ENCODE measurements at places on chromosomes 11 and 22.

DNA sequence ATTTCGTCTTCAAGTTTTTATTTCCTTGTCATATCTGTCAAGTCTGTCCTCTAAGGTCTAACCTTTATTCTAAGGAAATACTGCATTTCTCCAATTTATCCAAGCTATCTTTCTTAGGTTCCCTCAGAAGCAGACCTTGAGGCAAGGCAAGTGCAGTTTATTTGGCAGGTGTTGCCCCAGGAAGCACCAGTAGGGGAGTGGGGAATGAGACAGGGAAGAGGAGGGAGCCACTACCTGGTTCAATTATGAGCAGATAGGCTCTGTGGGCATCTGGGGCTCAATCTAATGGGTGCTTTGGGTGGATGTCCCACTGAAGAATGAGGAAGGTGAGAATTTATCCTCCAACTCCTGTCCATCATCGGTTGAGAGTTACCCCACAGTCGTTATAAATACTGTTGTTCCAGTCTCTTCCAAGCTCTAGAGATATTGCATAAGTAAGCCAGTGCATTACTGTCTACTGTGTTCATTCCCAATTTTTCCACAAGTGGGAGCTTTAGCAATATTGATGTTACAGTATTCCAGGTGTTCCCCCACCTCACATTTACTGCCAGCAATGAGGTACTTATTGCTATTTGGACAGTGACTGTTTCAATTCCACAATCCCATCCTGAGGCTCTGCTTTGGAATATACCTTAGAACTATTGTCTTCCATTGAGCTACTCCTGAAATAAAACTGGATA lies 154.9 kb upstream of the CEP126 start:
- DNase-seq = peak; percentile 69

DNA sequence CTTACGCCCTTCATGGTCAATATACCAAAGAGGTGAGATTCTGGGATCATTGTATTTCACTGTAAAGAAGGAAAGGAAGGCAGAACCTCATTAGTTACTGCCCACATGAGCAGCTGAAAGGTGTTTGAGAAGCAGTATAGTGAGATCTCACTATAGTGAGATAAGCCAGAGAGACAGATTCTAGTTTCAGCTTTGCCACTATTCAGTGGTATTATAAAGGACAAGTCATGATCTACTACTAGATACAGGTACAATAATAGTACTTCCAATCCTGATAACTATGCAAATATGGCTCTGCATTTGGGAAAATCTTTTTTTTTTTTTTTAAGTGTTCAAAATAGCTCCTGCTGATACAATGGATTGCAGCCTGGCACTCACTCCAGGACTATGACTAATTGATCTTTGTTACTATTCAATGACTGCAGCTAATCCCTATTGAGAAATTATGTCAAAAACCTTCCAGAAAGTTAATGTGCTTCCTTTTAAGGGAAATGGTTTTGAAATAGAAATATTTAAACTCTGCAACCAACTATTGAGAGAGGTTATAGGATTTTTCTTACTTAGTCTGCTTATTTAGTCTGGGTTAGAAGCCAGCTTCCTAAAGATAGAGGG lies 8.3 kb upstream of the DLAT start:
- no peak for DNase-seq

- no peak for DNase-seq
Observed at GRCh38 chr11:134413043-134413825, 1.2 kb upstream of the B3GAT1 start.

DNA sequence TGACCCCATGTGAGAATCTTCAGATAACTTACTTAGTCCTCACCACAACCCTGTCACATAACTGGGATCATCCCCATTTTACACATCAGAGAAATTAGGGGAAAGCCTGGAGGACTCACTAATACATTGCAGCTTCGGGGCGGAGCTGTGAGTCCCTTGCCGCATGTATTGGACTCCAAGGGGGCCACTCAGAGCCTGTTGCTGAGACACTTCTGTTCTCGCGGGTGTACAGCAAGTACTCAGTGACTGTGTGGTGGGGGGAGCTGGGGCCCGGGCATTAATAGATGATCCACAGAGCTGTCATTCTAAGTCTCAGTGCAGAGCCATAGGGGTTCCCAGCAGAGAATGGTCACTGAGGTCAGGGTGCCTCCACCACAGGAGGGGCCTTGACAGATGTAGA lies 13.5 kb downstream of the OAF start:
- DNase-seq = no peak

- no peak for DNase-seq
Observed at GRCh38 chr11:117625237-117625636, 171.8 kb downstream of the DSCAML1 start.

DNA sequence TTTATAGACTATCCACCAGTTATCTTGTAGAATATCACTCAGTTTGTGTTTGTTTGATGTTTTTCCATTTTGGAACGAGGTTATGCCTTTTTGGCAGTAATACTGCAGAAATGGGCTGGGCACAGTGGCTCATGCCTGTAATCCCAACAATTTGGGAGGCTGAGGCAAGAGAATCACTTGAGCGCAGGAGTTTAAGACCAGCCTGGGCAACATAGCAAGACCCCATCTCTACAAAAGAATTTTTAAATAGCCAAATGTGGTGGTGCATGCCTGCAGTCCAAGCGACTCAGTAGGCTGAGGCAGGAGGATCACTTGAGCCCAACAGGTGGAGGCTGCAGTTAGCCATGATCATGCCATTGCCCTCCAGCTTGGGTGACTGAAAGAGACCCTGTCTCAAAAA lies 22.8 kb upstream of the B4GALNT4 start:
- DNase-seq = no peak

GRCh38 chr22:48868554-48868953 lies 959.1 kb downstream of the BRD1 start:
- DNase-seq = no peak

DNA sequence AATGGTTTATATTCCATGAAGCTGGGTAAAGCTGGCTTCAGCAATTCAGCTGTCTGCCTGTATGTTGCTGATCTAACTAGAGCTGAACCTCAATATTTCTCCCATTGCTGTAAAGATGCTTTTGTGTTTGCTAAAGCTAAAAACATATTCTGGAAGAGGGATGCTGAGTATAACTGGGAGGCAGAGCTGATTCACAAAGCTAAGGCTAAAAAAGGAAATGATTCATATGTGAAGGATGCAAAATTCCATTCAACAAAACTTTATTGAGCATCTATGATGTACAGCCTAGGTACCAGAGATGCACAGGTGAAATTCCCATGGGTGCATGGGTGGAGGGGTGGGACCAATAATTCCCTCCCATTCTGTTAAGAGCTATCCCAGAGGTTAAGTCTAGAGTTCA lies 193.9 kb downstream of the KIF18A start:
- no peak for DNase-seq

DNA sequence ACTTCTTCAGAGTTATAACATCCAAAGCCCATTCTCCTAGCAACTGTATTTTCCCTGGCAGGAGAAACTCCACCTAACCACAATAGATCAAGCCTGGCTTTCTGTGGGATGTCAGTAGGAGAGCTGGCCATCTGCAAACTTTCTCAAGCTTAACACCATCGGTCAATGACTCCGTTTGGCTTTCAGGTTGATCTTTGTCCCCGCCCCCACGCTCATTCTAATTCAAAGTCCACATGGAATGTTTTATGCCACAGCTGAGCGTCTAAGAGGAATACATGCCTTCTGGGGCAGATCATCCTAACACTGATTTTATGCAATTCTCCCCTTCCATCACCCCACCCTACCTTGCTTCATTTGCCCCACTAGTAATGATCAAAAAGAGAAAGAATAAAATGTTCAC lies 4.8 kb downstream of the GVQW3 start:
- DNase-seq = no peak

DNA sequence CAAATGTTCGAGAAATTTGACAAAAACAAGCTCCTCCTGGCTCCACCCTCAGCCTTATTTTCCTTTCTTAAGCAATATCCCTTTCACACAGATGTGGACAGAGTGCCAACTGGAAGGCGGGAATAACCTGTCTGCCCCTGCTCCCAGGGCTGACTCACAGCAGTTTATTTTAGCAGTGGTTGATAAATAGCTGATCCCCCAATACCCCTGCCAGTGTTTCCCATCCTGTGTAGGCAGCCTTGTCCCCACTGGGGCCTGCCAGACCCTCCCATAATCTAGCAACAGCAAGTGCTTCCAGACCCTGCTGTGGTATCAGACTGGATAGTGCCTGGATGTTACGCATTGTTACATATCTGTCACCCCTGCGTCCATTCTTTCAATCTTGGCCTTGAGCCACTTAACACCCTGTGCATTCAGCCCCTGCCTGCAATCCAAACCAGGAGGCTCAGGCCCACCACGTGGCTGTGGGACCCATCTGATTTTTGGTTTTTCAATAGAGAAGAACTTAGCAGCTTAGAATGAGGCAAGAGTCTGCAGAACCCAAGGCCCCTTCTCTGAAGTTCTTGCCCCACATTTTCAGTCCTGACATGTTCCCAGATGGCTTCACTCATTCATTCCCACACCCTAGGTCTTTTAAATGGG lies 53.7 kb downstream of the PARVA start:
- DNase-seq = no peak

DNA sequence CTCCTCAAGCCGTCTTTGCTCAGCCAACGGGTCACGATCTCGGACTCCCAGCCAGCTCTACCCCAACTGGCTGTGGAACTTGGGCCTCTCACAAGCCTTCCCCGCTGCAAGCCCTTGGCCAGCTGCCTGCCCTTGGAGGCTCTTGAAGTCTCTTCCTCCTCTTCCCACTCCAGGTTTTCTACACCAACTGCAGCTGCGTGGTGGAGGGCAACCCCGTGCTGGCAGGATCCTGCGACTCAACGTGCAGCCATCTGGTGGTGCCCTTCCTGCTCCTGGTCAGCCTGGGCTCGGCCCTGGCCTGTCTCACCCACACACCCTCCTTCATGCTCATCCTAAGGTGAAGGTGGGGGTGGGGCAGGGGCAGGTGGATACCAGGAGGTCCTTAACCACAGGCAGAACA lies 40.5 kb upstream of the TPBGL start:
- no peak for DNase-seq

DNA sequence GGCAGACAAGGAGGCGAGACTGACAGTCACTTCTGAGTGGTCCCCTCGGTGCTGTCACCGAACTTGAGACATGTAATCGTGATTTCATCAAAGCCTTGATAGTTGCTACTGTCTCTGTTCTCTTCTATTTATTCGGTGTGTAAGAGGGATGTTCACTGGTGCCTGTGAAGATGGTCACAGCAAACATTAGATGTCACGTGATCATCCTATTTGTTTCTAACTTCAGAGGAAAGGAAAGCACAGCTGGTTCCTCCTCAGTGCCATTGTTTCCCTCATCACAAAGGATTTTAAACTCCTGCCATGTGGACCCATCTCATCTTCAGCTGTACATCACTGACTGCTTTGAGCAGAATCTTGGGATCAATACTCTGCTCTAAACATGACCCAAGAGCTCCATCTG lies 73.1 kb upstream of the CLMP start:
- DNase-seq = no peak

- DNase-seq = no peak
Observed at GRCh38 chr11:61836193-61836592, 8.1 kb downstream of the FADS2 start.

DNA sequence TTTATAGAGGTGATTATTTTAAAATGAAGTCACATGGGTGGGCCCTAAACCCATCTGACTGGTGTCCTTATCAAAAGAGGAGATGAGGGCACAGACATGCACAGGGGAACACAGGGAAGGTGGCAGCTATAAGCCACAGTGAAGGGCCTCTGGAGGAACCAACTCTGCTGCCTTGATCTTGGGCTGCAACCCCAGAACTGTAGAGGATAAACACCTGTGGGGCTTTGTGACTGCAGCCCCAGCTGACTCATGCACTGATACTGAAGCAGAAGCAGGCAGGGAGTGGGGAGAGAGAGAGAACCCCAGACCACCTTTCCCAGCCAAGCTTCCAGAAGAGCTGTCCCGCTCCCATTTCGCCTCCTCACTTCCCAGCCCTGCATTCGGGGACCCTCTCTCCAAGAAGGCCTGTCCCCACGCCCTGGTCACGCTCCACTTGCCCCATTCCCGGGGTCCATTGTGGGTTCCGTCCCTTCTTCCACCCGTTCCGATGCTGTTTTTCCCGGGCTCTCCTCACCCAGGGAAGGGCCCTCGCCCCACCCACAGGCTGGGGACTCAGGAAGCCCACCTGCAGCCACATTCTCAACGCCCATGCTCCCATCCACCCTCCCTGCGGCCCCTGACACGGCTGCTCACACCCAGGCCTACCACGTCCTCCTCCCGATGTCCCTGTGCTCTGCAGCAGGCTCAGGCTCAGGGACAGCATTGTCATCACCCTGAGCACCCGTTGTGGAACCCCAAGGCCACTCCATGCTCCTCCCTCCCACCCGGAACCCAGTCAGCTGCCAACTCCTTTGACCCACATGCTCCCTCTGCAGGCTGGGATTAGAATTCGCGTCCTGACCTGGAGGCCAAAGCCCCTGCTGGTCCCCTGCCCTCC lies 90.8 kb upstream of the SHANK2 start:
- DNase-seq = peak; percentile 76

GRCh38 chr11:77026743-77027142 lies 7.5 kb upstream of the B3GNT6 start:
- no peak for DNase-seq

Measured in T47D (cell line).